ENCODE measurements at places on chromosomes 4 and X.

DNA sequence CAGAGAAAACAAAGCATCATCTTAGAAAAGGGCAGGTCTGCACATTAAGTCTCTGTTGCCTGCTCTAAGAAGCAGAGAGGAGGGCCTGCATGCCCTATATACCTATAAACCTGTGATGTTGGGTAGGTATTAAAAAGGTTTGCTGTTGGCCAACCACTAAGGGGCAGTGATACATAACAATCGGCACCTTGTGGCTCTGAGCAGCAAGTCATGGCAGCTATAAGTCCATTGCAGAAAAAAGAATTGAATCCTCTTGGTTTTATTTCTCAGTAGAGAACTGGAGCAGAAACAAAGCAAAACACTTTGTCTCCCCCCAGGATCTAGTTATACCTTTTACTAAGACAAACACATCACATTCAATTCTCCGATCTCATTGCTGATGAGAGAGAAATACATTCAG lies 1364.4 kb downstream of the STIM2 start:
- no peak for DNase-seq

- DNase-seq = no peak
Observed at GRCh38 chrX:30414144-30414543, 105.0 kb upstream of the NR0B1 start.

- no peak for DNase-seq
Observed at GRCh38 chrX:109440475-109440874, 41.4 kb downstream of the GUCY2F start.

DNA sequence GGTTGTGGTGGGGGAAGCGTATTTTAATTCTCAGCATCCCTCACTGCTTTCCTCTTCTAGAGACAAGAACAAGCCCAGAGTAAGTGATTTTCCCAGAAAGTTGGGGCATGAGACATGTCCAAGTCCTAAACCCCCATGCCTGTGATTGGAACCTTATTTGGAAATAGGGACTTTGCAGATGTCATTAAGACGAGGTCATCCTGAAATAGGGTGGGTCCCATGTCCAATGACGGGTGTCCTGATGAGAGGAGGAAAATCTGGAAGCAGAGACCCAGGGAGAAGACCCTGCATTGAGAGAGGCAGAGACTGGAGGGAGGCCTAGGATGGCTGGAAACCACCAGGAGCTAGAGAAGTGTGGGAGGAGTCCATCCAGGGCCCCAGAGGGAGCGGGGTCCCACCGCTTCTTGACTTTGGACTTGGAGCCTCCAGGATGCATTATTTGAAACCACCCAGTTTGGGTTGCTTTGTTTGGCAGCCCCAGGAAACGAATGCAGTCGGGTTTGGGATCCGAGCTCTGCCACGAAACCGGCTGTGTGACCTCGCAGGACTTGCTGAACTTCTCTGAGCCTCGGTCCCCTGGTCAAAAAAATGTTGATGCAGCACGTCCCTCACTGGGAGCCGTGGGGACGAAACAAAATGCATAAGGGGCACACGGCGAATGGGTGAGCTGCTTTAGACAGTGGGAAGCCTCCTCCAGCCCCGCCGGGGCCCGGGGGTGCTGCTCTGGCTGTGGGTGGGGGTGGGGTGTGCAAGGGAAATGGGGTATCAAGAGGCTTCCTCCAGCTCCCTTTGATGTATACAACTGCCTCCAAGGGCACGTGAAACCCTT lies 113.9 kb downstream of the CPZ start:
- DNase-seq = no peak

- DNase-seq = no peak
Observed at GRCh38 chr4:184409502-184409901, 64.8 kb downstream of the IRF2 start.

DNA sequence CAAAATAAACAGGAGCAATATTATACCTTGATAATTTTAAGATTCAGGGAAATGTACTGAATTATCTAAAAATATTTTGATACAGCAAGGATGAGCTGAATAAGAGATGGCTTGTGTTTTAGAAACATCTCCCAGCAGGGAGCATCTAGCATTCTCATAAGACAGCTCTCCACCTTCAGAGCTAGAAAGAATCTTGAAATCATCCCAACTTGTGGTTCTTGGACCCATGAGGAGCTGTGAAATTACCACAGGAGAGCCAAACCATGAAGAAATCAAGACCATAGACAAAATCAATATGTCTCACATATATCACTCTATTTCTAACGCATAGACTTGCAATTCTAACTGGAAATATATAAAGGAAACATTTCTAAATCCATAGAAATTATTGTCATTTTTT lies 210.6 kb upstream of the DKK2 start:
- no peak for DNase-seq

- DNase-seq = no peak
Observed at GRCh38 chrX:55006827-55007621, 6.9 kb downstream of the APEX2 start.

DNA sequence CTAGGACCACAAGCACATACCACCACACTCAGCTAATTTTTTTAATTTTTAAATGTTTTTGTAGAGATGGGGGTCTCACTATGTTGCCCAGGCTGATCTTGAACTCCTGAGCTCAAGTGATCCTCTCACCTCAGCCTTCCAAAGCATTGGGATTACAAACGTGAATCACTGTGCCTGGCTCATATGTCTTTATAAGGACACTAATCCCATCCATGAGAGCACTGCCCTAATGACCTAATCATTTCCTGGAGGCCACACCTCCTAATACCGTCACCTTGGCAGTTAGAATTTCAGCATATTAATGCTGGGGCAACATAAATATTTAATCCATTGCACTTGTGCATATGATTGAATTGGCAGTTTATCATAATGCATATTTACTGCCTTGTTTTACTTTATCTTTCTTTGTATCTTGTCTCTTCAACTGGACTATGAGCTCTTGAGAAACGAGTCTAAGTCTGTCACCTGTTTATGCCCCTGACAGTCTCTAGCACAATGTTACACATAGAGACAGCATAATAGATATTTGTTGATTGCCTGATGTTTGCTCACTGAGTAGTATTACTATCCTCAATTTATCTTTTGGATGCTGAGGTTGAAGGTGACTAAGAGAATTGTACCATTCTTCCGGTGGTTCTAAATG lies 172.0 kb downstream of the AASDH start:
- no peak for DNase-seq

DNA sequence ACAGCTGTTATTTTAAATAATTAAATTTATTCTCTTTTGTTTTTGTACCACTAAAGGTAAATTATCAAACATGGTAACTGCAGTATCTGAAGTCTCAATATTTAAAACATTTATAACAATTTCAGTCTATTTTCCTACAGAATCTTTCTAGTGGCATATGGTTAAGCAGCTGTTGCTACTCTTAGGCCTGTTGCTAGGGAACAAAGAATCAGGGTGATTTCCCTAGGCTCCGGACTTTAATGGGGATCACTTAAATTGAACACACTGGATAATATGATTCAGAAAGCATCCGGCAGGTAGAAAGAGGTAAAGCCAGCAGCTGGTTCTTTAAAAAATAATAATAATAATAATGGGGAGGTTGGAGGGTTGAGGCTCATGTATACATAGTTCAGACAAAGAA lies 17.6 kb downstream of the FBXO8 start:
- no peak for DNase-seq

DNA sequence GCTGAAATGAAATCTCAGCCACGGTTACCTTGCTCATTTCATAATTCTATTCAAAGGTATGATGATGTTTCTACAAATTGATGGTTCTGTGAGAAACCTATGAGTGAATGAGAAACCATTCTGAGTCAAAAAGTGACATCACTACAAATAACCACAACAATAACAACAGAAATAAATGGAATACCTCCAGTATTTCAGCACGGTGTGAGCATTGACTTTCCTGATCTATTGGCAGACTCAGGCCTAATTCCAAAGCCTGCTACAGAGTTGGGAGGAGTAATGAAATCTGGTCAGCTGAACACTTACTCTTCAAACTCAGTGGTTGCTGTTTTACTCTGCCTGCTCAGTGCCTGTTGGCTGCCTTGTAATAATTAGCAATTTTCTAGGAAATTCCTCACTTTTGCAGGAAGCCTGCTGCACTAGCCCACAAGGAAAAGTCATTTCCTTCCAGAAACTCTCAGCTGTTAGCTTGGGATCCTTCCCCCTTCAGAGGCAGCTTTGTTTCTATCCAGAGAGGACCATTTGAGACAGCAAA lies 18.8 kb upstream of the SYNPO2 start:
- no peak for DNase-seq

DNA sequence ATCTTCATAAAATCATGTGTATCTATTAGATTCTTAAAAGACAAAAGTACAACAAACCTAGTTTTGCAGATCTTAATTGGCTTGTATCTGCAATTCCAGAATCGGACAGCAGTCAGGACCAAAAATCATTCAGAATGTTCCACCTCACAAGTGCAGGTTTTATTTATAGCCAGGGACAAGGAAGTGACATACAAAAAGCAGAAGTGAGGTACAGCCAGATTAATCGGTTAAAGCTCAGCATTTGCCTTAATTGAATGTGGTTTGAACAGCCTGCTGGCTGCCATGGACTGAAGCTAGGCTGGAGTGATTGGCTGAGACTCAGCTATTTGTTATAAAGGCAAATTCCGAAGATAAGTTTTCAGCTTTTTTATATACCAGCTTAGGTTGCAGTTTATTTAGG lies 932.6 kb downstream of the C4orf33 start:
- no peak for DNase-seq

DNA sequence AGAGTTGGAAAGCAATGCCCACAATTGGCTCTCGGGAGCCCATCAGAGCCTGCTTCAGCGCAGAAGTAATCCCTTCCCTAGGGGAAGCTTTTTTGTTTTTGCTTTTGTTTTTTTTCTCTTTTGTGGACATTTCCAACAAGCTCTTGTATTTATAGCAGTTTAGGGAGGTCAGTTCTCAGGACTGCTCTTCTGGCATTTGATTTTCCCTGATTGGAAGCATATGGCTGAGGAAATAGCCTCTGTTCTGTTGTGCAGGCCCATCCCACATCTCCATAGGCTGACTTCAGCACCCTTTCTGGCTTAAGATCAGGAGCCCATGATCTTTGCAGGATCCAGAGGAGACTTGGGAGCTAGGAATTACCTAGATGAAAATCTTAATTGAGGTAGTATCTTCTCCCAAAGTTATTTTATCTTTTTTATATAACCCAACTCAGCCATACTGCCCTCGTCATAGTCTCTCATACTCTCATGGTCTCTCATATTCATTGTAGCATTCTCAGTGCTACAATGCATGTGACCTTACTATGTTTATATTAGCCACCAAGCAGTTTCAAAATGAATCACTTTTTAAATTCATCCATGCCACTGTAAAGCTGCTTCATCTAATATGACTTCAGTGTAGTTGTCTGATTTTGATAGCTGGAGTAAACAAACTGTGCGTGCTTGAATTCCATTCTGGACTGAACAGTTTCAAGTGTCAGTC lies 16.7 kb downstream of the PAGE4 start:
- no peak for DNase-seq

All from nephron progenitor cell (in vitro differentiated cells).